ENCODE measurements at places on chromosomes 5 and 9.

DNA sequence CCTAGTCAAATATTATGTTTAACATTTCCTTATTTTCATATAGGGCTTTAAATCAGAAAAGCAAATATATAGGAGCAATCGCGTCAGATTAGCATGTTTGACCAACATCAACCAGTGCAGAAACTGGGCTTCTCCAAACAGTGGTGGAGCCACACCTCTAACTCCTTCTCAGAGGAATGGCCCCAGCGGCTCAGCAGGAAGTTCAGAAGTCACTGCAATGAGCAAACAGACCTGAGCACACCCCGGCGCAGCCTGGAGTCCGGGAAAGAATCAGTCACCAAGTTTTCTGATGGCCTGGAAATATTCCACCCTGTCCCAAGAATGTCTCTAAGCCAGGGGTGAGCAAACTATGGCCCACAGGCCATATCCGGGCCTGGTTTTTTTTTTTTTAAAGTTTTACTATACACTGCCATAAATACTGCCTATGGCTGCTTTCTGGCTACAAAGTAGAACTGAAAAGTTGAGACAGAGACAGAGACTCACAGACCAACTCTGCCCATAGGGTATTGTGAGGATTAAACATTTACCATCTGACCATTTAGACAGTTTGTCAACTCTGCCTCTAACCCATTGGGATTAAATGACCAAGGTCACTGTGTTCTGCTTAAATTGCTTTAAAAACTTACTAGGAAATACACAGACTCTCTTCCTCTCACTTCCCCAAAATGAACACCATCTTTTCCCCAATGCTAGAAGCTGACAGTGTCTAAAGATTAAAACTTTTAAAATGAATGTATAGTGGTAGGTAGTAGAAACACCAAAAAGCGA lies 5.4 kb downstream of the GOLM1 start:
- DNase-seq, result no peak

DNA sequence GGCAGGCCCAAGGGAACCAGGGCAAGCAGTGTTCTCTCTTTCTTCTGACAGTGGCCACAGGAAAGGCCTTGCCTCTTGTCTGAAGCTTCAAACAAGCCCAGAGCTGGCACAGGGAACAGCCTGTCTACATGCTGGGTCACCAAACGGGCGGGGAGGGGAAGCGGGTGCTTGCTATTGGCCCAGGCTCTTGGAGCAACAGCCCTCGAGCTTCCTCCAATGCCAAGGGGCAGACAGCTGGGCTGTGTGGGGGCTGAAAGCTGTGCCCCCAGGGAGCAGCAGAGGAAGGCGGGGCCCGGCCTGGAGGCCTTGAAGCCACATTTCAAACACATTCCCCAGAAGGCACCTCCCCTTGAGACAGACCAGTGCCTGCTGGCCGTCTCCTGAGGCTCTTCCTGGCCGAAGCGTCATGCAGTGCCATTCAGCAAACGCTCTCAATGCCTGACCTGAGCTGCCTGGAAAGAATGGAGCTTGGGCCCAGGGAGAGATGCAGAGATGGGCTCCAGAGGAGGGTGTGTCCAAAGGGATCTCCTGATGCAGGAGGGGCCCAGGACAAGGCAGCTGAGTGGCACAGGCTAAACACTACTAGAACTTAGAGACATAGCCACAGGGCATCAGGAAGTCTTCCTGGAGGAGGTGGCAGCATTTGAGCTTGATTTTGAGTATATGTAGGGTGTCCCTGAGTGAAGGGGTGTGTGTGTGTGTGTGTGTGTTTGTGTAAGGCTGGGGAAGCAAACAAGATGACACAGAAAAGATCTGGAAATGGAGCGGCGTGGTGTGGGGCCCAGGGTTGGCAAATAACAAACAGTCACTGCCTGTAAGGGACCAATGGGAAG lies 2.5 kb downstream of the FIBCD1 start:
- DNase-seq, result no peak

DNA sequence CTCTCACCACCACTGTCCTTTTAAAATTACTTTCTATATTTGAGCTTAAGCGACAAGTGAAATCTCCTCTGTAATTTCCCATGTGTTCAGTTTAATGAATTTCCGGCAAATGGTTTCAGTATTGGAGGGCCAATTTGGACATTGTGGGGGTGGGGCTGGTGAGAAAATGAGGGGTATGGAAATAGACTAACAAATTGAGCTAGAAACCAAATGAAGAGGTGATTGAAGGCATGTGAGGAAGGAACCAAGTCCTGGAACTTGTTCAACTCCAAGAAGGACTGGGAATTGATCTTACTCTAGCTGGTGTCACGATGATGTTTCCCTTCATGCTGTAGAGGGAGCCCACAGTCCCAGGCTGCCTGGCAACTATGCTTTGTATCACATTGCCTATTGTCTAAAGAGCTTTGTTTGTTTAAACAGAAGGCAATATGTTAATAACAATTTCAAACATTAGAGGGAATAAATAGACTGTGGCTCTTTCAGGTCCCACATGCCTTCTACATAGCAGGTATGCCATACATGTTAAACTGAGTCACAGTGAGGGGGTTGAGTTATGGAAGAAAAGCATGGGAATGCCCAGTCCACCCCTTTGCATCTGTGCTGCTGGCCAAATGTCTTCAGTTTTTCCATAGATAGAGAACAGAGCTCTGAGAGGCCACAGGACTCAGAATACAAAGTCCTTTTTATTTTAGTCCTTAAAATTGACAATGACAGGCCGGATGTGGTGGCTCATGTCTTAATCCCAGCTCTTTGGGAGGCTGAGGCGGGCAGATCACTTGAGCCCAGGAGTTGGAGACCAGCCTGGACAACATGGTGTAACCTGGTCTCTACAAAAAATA lies 25.0 kb upstream of the MATR3 start:
- no peak for DNase-seq

- DNase-seq, result no peak
Measured at GRCh38 chr5:96968074-96968473, 32.2 kb downstream of the LNPEP start.

DNA sequence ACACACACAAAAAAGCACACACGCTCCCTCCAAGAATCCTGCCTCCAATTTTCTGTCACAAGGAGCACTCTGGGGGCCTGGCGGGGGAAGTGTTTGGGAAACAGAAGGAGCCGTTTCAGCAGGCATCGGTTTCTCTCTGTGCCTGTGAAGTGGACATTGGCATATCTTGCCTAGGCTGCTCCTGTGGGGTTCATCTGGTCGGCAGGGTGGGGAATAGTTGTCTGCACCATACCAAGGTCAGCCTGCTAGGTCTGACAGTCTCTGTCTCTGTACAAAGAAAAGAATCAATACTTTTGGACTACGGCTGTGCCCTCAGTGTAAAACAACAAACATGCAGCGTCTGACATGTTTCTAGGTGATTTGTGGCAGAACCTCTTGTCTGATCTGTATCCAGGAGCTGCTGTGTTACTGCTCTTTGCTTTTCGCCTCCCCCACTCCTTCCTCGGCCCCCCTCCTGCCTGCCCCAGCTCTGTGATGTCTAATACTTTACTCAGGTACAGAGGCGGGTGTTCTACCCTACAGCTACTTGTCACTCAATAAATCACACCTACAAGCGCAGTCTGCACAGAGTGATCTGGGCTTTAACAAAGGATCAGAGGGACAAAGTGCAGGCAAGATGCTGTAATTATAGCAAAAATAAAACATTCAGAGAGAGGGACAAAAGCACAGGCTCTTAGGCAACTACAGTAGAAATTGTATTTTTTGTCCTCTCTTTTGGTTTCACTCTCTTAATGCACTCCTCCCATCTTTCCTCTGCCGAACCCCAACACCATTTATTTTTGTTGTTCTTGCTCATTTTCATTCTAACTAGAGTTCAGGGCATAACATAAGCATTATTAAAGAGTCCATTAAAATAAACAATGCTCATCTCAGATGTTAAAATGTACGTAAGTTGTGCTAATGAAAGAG lies 216.7 kb downstream of the BNC2 start:
- no peak for DNase-seq

DNA sequence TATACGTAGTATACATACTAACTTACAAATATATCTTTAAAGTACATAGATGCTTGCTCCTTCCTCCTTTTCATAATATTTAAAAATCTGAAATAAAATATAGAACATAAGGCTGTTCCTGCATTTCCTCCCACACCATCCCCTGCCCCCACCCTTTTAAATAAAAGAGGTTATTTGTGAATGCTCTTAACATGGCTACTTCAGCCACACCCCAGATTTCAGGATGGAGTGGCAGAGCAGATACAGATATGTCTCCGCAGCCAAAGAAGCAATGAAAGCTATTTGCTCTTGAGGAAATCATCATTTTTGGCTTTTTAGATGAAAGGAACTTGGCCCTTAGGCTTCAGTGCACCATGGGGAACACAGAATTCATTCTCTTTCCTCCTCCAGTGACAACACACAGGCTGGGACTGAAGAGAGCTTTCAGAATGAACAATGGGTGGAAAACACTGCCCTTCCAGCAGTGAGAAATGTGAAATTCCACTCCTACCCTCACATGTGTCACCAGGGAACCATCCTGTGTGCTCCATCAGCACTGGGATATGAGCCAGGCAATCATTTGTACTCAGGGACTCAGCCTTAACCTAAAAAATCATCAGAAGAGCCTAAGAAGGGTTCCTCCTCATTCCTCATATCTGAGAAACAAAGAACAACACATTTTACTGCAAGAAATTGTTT lies 134.3 kb downstream of the PPP2R2B start:
- peak; percentile 31 for DNase-seq

GRCh38 chr5:1312206-1312605 lies 17.3 kb upstream of the TERT start:
- DNase-seq, result no peak

DNA sequence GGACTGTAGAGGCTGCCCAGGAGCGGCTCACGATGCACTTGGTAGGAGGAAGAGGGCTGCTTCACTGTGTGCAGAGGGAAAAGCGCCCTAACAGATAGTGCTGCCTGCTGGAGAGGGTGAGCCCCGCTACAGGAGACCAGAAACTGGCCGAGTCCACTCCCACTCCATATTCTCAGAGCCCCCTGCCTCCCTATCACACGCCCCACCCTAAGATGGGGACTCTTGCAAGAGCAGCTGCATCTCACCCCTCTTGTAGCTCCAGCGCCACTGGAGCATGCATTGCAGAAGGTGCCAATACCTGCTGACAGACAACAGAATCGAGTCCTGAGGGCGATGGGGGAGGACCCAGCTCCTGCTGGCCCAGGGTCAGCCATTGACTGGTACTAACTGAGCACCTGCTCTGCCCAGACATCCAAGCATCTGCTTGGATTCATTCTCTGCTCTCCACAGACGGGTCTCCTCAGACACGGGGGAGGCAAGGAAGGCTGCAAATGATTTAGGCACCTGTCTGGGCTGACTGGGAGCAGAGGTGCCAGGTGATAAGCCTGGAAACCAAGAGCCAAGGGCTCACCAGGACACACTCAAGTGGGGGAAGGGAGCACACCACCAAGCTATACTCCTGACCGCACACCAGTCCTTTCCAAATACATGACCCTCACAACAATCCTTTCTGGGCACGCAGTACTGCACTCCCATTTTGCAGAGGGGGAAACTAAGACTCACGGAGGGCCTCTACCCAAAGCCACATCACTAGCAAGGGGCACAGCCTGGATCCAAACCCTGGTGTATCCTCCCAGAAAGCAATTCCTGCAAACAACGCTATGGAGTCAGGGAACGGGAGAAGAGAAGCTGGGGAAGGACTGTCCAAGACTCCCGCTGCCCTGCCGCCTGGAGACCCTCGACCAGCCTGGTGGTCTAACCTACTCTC lies 1.6 kb downstream of the BICD2 start:
- no peak for DNase-seq

DNA sequence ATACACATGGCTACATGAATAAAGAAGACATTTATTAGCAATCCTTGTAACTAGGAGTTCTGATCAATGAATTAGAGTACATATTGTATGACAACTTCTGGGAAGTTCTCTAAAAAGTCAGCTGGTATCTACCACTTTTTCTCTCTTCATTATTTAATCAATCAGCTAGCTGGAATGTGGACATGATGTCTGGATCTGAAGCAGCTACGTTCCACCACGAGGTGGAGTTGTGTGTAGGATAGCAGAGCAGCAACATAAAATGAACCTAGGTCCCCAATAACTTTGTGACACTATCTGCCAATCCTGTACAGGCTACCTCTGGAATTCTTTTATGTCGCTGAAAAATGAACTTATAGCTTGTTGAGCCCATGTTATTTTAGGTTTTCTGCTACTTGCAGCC lies 32.9 kb upstream of the ENTREP1 start:
- no peak for DNase-seq

GRCh38 chr9:78826527-78826926 lies 529.6 kb downstream of the PSAT1 start:
- DNase-seq, result no peak

GRCh38 chr5:171858303-171858702 lies 72.7 kb downstream of the SMIM23 start:
- no peak for DNase-seq

DNA sequence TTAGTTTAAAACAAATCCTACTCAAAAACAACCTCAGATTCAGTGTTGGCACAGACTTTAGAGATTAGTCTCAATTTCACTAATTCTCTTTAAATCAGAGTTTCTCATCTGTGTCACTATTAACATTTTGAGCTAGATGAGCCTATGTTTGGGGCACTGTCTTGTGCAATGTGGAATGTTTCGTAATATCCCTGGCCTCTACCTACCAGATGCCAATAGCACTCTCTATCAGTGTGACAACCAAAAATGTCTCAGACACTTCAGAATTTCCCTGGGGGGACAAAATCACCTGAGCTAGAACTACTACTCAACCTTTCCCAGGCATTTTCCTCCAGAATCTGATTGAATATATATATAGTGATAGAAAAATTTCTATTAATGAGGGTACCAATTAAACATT lies 465.2 kb upstream of the RGMB start:
- no peak for DNase-seq

DNA sequence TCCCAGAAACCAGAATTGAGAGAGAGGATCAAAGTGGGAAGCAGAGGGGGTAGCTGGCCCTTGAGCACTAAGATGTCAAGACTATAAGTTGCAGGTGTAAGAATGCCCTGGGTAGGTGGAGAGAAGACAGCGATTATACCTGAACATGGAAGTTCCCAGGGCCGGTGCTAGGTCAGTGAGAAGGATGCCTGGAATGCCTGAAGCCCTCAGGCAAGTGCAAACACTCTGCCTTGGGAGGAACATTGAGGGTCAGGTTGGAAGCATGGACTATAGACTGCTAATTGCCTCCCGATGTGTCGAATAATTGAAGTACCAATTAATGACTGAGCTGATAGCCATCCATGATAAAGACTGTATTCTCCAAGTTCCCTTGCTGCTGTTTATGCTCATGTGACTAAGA lies 185.5 kb downstream of the DMRT2 start:
- DNase-seq, result no peak

- DNase-seq, result no peak
Measured at GRCh38 chr9:76296561-76297310, 97.5 kb downstream of the RFK start.

- no peak for DNase-seq
Measured at GRCh38 chr5:152462021-152462721, 57.1 kb upstream of the NMUR2 start.

- no peak for DNase-seq
Measured at GRCh38 chr5:151202381-151203139, 21.3 kb downstream of the CCDC69 start.

DNA sequence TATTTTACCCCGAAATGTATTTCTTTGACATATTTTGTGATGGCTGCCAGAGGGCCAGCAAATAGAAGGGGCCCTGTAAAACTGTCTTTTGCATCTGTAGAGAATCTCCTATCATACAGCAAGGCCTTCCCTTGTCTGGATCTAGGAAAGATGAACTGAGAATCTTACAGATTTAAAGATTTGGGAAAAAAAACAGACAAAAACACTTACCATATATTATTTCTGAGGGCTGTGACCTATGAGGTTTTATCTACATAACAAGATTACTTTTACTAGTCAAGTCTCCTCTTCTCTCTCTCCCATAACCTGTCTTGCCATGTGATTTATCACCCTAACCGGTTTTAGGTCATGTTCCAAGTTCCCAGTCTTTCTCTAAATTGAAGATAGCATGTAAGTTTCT lies 599.2 kb upstream of the CDH6 start:
- DNase-seq, result no peak

Measured in neuronal stem cell (in vitro differentiated cells).